ENCODE measurements at places on chromosomes 3 and 15. TPM values are rescaled to one million over a fixed set of nuclear protein-coding genes. Genes with fewer than 3 reads are reported as not detected.

DNA sequence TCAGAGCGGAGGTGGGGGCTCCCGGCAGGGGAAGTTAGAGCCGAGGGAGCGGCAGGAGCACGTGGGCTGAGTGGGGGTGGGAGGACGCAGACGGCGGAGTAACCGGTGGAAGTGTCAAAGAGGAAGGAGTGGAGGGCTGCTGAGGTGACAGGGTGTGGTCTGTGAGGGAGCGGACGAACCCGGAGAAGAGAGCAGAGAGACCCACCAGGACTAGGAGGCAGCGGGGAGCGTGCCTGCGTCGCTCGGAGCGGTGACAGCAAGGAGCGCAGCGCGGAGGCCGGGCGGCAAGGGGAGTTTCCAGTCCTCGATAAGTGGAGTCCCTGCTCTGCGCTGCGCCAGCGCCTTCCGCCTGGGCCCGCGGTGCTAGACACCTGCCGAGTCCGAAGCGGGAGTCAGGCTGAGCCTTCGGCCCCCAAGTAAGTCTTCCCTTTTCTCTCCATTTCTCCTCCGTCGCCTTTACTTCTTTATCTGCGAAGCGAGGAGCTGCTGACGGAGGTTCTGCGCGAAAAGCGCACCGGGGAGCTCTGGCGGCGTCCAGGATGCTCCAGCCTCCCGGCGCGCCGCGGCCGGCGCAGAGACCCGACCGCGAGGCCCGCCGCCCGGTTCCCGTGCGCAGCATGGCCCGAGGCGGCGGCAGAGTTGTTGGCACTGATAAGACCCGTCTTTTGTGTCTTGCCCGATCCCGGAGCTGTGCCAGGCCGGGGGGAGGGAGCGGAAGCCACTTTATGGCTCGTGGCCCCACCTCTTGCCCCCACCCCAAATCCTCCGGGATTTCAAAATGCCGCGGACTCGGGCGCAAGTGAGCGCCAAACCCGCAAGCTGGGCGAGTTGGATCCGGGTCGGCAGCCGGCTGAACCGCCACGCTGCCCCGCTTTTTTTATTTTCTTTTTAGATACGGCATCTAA, 533.0 kb upstream of the SEMA6D start:
- H3K4me3 ChIP-seq = peak overlapping the region; percentile 32
- DNase-seq = no peak
- H3K27me3 ChIP-seq = peaks cover 27% of the 10 kb centered on the region
- no peaks in the 10 kb centered on the region for H3K4me1 ChIP-seq

DNA sequence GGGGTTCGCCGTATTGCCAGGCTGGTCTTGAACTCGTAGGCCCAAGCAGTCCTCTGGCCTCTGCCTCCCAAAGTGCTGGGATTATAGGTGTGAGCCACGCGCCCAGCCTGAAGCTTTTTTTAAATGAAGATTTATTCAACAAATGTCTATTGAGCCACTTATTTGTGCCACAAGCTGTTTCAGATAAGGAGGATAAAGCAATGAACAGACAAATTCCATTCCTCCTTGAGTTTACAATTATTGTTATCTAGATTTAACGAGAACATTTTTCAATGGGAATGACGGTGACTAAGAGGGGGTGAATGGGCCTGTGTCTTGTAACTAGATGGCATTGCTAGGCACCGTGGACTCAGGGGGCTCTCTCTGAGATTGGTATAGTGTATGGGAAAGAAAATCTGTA, 10.2 kb downstream of the PPARG start:
- no peak overlapping the region for H3K27ac ChIP-seq
- no peak for DNase-seq
- H3K4me1 ChIP-seq = no peaks in the 10 kb centered on the region
- H3K27me3 ChIP-seq = peaks cover 20% of the 10 kb centered on the region
- H3K36me3 ChIP-seq = no peaks in the 10 kb centered on the region

DNA sequence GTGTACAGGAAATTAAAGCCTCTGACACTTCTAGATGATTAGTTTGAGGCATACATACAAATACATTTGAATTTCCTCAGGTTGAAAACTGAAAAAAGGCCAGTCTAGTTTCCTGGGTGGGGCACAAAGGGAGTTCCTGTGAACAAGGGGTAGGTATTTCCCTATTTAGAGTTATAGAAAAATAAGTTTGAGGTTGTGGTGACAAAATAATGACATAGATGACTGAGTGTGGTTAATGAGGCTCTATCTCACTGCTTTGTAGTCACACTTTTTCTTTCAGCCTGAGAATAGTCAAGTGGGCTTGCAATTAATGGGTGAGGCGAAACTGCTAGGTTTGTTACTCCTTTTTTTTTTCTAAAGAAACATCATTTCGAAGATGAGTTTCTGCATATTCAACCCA, 4.3 kb downstream of the SLCO3A1 start:
- H3K27me3 ChIP-seq = peaks cover 3% of the 10 kb centered on the region
- H3K27ac ChIP-seq = peak overlapping the region; percentile 41
- no peaks in the 10 kb centered on the region for H3K36me3 ChIP-seq

The TUSC2 gene
- total RNA-seq = 31.9 TPM

DNA sequence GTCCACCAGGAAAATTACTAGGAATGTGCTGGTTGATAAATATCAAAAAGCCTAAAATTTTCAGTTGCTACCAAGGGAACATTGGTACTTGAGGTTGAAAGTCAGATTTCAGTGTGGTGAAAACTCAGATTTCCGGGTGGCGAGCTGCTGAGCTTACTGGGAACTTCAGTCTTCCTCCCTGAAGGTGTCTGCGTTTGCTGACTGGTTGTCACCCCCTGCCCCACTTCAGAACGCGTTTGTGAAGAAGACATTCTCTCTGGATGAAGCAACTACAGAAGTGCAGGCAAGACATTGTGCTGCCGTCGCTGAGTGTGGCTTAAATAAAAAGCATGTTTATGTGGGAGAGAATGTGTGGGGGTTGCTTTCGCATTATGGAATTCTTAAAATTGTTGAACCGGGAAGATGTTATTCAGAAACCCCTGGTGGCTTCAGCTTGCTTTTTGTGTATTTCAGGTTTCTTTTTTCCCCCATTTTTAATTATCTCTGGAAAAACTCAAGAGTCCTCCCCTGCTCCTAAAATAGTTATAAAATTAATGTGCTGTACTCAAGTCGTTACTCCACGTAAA, 7.1 kb downstream of the FAM81A start:
- peaks cover 21% of the 10 kb centered on the region for H3K27me3 ChIP-seq
- DNase-seq = no peak
- H3K36me3 ChIP-seq = no peaks in the 10 kb centered on the region
- H3K4me3 ChIP-seq = no peak overlapping the region
- peaks cover 11% of the 10 kb centered on the region for H3K4me1 ChIP-seq

DNA sequence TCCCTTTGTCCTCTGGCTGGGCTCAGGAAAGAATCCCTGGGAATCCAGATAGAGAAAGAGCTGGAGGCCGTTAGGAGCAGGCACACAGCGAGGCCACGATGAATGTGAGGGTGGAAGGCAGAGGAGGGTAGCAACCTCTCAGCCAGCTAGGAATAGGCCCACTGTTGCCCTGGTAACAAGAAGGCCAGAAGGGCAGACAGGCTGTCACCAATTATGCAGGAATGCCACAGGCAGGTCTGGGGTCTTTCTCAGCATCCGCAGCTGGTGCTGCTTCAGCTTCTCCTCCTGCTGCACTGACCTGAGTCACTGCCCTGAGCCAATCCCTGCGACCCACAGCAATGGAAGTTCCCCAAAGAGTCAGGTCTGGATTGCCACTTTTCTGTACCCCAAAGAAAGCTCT, 62.8 kb upstream of the C3orf80 start:
- H3K4me3 ChIP-seq = no peak overlapping the region
- peaks cover 4% of the 10 kb centered on the region for H3K27me3 ChIP-seq
- no peak for DNase-seq
- no peaks in the 10 kb centered on the region for H3K4me1 ChIP-seq
- H3K27ac ChIP-seq = no peak overlapping the region
- no peaks in the 10 kb centered on the region for H3K36me3 ChIP-seq

The ARPP21 gene
- not detected for total RNA-seq

GRCh38 chr3:24640330-24640877, 145.8 kb upstream of the THRB start:
- H3K27me3 ChIP-seq = peaks cover 5% of the 10 kb centered on the region
- H3K36me3 ChIP-seq = no peaks in the 10 kb centered on the region
- DNase-seq = no peak
- no peak overlapping the region for H3K27ac ChIP-seq
- no peak overlapping the region for H3K4me3 ChIP-seq

- no peaks in the 10 kb centered on the region for H3K4me1 ChIP-seq
- H3K4me3 ChIP-seq = no peak overlapping the region
- DNase-seq = no peak
- no peak overlapping the region for H3K27ac ChIP-seq
- H3K36me3 ChIP-seq = no peaks in the 10 kb centered on the region
- no peaks in the 10 kb centered on the region for H3K27me3 ChIP-seq
These were observed 111.1 kb downstream of the MAGI1 start for GRCh38 chr3:65927576-65927975.

All from natural killer cell treated with Interleukin-12 subunit alpha and Interleukin-12 subunit beta and Interleukin-15 and Interleukin-18, amount 100 ng/mL, for 72 hours (primary cell).